ENCODE measurements at places on chromosomes 3 and 15. TPM values are rescaled to one million over a fixed set of nuclear protein-coding genes. Genes with fewer than 3 reads are reported as not detected.

GRCh38 chr15:46354443-46354842 lies 719.6 kb downstream of the SQOR start:
- no peak for DNase-seq

GRCh38 chr3:76554707-76555106 lies 485.2 kb upstream of the ROBO2 start:
- DNase-seq, result no peak

GRCh38 chr3:105809208-105809888 lies 59.5 kb downstream of the CBLB start:
- DNase-seq, result no peak

DNA sequence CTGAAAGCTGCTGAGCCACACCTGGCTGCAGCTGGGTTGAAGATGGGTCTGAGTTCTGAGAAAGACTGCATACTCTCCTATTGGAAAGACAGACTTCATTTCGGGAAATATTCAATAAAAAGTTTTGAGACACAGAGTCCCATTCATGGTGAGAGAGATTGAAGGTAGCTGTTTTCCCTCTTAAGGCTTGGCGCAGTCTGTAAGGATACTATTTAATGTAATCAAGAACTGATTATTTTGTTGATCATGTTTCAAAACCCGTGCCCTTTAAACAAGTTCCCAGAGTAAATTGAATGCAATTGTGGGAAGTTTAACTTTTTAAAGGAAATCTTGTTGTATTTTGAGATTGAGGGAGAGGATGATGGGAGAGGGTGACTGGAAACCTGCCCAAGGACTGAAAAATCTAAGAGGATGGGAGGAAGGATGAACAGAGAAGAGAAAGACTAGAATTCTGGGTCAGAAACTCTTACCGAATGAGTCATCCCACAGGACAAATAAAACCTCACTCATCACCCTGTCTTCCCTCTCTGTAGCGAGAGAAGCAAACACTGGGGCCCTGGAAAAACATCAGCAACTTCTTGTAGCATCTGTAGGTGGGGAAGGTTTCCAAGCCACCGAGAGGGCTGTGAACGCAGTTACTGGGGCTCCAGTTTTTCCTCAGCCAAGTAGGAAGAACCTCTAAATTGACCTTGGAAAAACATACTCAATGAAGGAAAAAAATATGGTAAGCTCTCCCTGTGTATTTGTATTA lies 193.2 kb upstream of the TPRG1 start:
- DNase-seq, result no peak

Gene GMNC
- total RNA-seq, result not detected

Gene ANKUB1
- total RNA-seq, result 2.8 TPM

Gene SOX14
- not detected for total RNA-seq

Gene MINAR1
- 0.98 TPM for total RNA-seq
